ENCODE measurements at places on chromosomes 7 and 10. TPM values are rescaled to one million over a fixed set of nuclear protein-coding genes. Genes with fewer than 3 reads are reported as not detected.
A peak's percentile ranks its signal among the peaks of the same experiment; 100 is the strongest.

Gene EGFR
- 44.2 TPM for total RNA-seq

Gene SLC26A3
- not detected for total RNA-seq

Gene LRIT1
- not detected for total RNA-seq

Gene ITPRID1
- total RNA-seq: not detected

DNA sequence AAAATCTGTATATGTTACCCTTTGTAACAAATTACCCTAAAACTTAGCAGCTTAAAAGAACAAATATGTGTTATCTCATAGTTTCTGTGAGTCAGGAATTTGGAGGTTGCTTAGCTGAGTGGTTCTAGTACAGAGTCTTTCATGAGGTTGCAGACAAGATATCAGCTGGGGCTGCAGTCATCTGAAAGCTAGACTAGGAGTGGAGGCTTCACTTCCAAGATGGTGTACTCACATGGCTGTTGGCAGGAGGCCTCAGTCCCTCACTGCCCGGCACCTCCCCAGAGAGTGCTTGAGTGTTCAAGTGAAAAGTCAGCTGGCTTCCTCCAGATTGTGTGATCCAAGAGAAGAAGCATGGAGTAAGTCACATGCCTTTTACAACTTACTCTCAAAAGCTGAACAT lies 16.9 kb upstream of the GGCT start:
- peak; percentile 18 for DNase-seq

- no peak for DNase-seq
These were observed 3.2 kb upstream of the SUPV3L1 start for GRCh38 chr10:69176823-69177222.

Data from body of pancreas (tissue), 4 donors.